ENCODE measurements at places on chromosomes 1 and 21.

DNA sequence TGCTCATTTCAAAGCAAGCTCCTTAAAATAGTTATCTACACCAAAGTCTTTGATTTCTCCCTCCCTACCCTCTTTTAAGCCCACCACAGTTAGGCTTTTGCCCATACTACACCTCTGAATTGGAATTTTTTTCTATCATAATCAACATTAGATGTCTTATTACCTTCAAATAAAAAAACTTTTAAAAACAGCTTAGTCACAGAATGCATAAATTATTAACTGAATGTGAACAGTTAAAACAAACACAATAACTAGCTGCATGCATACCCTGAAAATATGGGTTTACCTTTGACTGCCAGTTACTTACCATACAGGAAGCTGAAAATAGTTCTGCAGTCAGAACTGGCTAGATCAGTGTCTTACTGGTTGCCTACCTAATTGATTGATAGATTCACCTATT lies 210.9 kb downstream of the TGFB2 start:
- DNase-seq = no peak

DNA sequence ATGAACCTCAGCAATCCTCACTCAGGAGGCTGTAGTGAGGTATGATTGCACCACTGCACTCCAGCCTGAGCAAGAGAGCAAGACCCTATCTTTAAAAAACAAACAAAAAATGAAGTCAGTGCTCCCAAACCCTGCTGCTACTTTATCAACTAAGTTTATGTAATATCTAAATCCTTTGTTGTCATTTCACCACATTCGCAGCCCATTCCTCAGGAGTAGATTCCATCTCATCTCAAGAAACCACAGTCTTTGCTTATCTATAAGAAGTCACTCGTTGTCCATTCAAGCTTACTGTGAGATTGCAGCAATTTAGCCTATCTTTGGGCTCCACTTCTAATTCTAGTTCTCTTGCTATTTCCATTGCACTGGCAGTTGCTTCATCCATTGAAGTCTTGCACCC lies 44.3 kb upstream of the RGL1 start:
- no peak for DNase-seq

DNA sequence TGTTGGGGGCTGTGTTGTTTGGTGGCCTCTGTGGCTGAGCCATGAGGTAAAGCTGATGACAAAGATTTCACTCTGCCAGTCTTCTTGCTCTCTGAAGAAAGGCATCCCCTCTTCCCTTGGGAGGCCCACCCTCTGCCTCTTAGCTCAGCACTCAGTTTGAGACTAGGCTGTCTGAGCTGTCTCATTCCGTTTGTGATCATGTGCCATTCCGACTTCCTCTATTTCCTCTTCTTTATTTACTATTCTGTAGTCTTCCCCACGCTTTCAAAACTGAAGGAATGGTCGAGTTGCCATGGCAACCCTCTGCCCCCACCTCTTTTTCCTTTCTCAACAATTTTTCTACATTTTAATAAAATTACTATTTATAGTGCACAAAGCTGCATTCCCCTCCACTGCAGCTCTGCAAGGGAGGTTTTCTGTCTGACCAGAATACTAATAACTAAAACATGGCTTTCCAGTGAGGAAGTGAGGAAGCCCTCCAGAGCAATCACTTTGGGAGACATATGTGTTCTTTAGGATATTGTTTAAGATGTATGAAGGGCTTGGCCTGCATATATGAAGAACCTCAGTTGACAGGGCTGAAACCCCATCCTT lies 30.8 kb downstream of the KCNA3 start:
- no peak for DNase-seq

- no peak for DNase-seq
Observed at GRCh38 chr1:184437291-184437690, 50.5 kb downstream of the C1orf21 start.

DNA sequence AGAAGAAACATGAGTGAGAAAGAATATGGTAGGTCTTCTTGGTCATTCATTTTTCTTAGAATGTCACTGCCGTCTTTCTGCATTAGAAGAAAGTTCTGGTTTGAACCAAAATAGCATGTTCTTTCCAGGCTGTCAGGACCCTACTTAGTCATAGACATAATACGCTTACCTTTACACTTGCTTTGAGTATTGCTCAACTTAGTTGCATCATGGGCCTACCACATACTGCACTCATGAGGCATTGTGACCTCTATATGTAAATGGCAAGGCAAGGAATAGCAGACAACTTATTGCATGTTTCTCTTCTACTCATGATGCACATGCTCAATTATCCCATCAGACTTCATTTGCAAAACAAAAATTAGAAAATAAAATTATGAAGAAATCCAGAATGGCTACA lies 415.0 kb downstream of the HLX start:
- DNase-seq = no peak

- no peak for DNase-seq
Observed at GRCh38 chr1:216215169-216215568, 208.1 kb downstream of the USH2A start.

DNA sequence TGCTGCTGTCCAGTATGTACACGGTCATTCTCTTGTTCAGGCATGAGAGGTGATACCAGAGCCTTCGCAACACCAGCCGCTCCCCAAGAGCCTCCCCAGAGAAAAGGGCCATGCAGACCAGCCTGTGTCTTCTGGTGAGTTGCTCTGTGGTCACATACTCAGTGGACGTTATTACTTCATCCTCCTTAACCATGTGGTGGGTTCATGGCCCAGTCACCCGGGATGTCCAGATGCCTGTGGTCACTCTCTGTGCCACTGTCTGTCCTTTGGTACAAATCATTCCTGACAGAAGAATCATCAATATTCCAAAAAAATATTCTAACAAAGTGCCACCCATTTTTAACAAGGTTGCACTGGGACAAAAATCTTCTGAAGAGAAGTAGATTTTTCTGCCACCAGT lies 8.8 kb upstream of the ZNF124 start:
- no peak for DNase-seq
